ENCODE measurements at places on chromosomes 1 and 21.

- DNase-seq = no peak
Measured at GRCh38 chr1:1356796-1357401, 1.5 kb downstream of the MXRA8 start.

DNA sequence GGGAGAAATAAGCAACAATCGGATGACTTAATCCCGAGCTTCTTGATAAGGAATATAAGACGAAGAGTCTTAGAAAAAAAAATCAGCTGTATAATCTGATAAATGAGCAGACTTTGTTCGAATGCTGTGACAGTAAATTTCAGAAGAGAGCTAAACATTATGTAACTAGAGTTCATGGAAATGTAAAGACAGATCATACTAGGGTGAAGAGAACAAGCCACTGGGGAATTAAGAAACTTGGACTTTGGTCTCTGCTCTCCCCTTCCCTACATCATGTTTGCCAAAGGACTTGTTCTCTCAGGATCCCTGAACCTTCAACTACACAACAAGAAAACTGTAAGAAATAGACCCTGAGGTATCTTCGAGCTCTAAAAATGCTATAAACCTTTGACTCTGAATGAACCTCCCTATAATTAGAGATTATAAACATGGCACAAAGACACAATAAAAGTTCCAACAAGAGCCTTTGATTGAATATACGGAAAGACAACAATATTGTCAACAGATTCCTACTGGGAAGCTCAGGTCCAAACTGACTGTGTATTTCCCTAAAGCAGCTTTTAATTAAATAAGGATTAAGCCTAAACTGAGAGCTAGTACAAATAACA is 27.5 kb downstream of the FRRS1 start:
- no peak for DNase-seq

DNA sequence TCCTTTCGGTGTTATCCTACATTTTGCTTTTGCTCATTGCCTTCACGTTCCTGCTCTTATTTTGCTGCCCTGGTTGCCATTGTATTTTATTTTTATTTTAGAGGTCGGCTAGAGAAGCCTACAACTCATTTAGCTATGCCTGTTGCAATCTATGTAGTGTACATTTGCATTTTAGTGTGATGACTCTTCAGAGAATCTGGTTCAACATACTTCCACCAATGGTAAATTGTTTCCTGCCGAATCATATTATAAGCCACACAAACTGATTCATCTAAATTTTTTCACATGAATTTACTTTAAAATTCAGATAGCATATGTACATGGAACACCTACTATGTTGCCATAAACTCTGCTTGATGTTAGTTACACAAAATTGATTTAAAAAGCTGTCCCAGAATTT is 1596.9 kb downstream of the PLA2G4A start:
- no peak for DNase-seq

- no peak for DNase-seq
Measured at GRCh38 chr1:20948101-20948500, 161.0 kb upstream of the HP1BP3 start.

All from stimulated activated CD8-positive, alpha-beta memory T cell treated with anti-CD3 and anti-CD28 coated beads, Interleukin-12 subunit alpha, Interleukin-12 subunit beta, amount 100 ng/mL, for 4 hours (primary cell).